ENCODE measurements at places on chromosomes 5 and 9. TPM values are rescaled to one million over a fixed set of nuclear protein-coding genes. Genes with fewer than 3 reads are reported as not detected.

LVRN gene
- total RNA-seq = 0.46 TPM

LOX gene
- total RNA-seq = 320 TPM

ACTBL2 gene
- total RNA-seq = 0.10 TPM

FAM221B gene
- not detected for total RNA-seq

CBY3 gene
- total RNA-seq = not detected

MRPL22 gene
- 41.5 TPM for total RNA-seq

DNA sequence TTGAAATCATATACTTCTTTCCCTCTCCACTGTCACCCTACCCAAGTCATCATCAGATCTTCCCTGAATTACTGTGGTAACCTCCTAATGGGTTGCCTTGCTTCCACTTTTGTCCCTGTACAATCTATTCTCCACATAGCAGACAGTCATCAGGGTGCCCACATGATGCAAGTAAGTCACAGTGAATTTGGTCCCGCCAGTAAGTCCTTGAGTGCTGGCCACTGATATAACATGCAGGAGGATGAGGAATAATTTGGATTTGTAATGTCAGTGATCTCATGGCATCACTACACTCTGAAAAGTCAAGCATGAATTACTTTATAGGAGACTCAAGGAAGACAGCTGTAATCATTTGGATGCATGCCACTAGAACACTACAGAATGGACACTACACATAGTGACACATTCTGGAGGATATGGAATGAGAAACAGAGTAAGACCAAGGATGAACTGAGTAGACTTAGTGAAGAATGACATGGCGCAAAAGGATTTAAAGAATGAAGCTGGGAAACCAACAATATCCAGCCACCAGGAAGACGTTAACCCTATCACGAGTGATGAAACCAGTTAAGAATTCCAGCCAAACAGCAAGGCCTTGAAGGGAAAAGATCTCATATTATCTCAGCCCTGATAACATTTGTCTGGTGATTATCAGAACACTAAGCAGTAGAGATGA, 28.6 kb downstream of the MARCHF3 start:
- H3K36me3 ChIP-seq = no peaks in the 10 kb centered on the region
- no peak overlapping the region for H3K4me3 ChIP-seq
- H3K4me1 ChIP-seq = peaks cover 12% of the 10 kb centered on the region
- no peak for DNase-seq
- H3K27me3 ChIP-seq = no peaks in the 10 kb centered on the region
- H3K27ac ChIP-seq = peak overlapping the region; percentile 28

GRCh38 chr5:136005476-136005875, 23.3 kb upstream of the TGFBI start:
- H3K36me3 ChIP-seq = no peaks in the 10 kb centered on the region
- peaks cover 52% of the 10 kb centered on the region for H3K4me1 ChIP-seq
- H3K27ac ChIP-seq = no peak overlapping the region
- H3K27me3 ChIP-seq = no peaks in the 10 kb centered on the region

DNA sequence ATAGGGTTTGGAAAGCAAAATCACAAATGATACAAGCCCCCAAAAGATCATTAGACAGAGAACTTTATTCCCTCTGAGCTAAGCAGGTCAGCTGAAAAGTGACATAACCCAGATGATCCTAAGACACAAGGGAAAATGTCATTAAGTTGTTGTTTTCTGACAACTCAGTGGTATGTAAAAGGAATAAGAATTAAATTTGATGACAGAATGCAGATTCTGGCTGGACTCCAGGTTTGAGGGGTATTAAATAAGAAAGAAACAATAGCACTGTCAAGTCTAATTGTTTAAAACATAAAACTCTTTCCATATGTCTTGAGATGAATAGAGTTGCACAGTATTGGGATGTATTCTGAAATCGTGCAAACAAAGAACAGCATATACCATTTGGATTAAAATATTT, 429.9 kb downstream of the CAAP1 start:
- no peaks in the 10 kb centered on the region for H3K4me1 ChIP-seq
- no peak for DNase-seq
- H3K27me3 ChIP-seq = no peaks in the 10 kb centered on the region
- H3K4me3 ChIP-seq = no peak overlapping the region
- no peak overlapping the region for H3K27ac ChIP-seq
- H3K36me3 ChIP-seq = no peaks in the 10 kb centered on the region

DNA sequence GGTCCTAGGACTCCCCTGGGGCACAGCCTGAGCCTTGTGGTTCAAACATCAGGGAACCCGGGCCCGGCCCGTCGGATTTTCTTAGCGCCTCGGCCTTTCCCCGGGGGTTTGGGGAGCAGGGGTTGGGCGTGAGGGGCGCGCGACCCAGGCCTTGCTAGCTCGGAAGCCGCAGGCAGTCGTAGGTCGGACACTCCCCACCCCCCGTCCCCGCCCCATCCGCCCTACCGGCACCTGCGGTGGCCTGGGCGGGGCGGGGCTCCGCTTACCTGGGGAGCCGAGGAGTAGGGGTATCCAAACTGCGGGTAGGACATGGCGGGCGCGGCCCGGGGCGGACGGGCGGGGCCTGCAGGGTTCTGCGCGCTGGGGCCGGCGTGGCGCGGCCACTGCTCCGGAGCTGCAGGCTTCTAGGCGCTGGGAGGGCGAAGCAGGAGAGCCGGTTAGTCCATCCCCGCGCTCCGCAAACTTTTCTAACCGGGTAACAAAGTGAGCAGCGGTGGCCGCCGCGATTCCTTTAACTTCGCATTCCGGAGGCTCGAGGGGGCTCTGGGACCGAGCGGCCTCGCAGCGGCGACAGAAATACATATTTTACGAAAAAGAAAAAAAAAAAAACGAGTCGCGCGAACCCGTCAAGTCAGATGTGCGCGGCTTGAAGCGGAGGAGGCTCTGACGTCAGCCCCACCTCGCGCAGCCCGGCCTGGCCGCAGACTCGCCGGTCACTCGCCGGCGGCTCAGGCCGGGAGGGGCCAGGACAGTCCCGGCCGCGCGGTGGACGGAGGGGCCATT, at the start of gene IRX4:
Gene IRX4 (minus strand): TSS at position 589 of the 783 bp plus-strand sequence. CDS start 278 bp downstream, at position 311.
- H3K4me3 ChIP-seq = peak within 1 kb of the TSS; percentile 61
- H3K27ac ChIP-seq = no peak within 1 kb of the TSS
- peaks cover 38% of the 10 kb centered on the region for H3K27me3 ChIP-seq
- peak; percentile 83 for DNase-seq

DNA sequence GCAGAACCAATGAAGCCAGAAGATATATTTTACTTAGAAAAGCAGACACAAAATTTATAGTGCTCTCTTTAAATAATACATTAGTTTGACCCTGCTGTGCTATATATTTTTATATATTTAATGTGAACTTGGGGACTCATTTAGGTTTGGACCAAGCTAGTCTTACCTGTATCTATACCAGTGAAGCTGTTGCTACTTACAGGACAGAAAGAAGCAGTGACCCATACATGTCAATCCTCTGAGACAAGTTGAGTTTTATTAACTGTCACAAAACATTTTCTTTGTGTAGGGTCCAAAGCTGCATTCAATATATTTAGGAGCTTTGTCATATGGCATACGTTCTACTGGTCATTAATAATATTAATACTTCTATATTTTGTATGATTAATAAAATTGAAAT, 327.7 kb upstream of the NUDT12 start:
- H3K4me3 ChIP-seq = no peak overlapping the region
- DNase-seq = no peak
- no peaks in the 10 kb centered on the region for H3K36me3 ChIP-seq
- H3K27me3 ChIP-seq = no peaks in the 10 kb centered on the region

- H3K27me3 ChIP-seq = no peaks in the 10 kb centered on the region
- H3K4me1 ChIP-seq = peaks cover 30% of the 10 kb centered on the region
- H3K36me3 ChIP-seq = no peaks in the 10 kb centered on the region
- no peak overlapping the region for H3K27ac ChIP-seq
- no peak overlapping the region for H3K4me3 ChIP-seq
- DNase-seq = no peak
These were observed 364.4 kb downstream of the CSNK1G3 start for GRCh38 chr5:123876276-123876790.
